ENCODE measurements at places on chromosomes 5 and 9. TPM values are rescaled to one million over a fixed set of nuclear protein-coding genes. Genes with fewer than 3 reads are reported as not detected.

Gene CDC20B
- polyA plus RNA-seq = not detected

Gene ZBTB43
- 10.2 TPM for polyA plus RNA-seq

GRCh38 chr5:104904561-104904960 is 1342.0 kb upstream of the NUDT12 start:
- DNase-seq = no peak

GRCh38 chr5:170149206-170149515 is 43.5 kb downstream of the FOXI1 start:
- DNase-seq = no peak

GRCh38 chr5:87912419-87912818 is 356.2 kb downstream of the TMEM161B start:
- DNase-seq = no peak

Gene ASPN
- polyA plus RNA-seq = 0.47 TPM

Gene VCAN
- polyA plus RNA-seq = 2.9 TPM

DNA sequence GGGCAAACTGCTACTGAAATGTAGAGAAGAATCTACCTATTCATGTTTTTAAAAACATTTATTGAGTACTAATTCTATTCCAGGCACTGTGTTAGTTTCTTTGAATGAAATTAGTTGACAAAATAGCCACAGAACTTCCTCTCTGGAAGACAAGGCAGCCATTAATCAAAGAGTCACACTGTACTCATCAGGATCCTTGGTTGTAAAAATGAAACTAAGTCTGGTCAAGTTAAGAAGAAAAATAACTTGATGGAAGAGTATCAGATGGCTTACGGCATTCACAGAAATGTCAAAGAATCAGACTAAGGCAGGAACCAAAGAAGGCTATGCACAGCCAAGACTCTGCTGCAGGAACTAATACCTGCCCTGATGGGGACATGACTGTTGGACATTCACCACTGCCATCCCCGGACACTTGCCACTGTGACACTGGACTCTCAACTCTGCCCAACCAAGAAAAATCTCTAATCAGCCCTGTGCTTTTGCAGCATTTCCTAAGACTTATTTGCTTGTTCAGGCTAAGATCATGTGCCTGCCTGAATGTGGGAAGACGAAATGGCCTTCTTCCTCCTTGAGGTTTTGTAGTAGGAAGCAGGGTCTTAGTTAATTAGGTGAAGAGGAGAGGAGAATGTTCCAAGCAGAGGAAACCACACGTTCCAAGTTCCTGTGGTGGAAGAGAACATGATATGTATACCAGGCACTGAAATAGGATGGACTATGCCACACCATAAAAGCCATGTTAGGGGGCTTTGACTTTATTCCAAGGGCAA is 23.3 kb upstream of the NDUFB6 start:
- DNase-seq = no peak

Gene NDUFA8
- polyA plus RNA-seq = 147 TPM

GRCh38 chr5:73126957-73127356 is 6.6 kb downstream of the TMEM171 start:
- DNase-seq = no peak

Gene SLC25A46
- 89.6 TPM for polyA plus RNA-seq

- no peak for DNase-seq
Observed at GRCh38 chr9:132412089-132412488, 2.1 kb downstream of the CFAP77 start.

Gene GBA2
- polyA plus RNA-seq = 30.8 TPM

Gene QRFP
- polyA plus RNA-seq = not detected

GRCh38 chr9:91258451-91258850 is 103.3 kb downstream of the AUH start:
- DNase-seq = no peak

Gene TMEM174
- not detected for polyA plus RNA-seq

DNA sequence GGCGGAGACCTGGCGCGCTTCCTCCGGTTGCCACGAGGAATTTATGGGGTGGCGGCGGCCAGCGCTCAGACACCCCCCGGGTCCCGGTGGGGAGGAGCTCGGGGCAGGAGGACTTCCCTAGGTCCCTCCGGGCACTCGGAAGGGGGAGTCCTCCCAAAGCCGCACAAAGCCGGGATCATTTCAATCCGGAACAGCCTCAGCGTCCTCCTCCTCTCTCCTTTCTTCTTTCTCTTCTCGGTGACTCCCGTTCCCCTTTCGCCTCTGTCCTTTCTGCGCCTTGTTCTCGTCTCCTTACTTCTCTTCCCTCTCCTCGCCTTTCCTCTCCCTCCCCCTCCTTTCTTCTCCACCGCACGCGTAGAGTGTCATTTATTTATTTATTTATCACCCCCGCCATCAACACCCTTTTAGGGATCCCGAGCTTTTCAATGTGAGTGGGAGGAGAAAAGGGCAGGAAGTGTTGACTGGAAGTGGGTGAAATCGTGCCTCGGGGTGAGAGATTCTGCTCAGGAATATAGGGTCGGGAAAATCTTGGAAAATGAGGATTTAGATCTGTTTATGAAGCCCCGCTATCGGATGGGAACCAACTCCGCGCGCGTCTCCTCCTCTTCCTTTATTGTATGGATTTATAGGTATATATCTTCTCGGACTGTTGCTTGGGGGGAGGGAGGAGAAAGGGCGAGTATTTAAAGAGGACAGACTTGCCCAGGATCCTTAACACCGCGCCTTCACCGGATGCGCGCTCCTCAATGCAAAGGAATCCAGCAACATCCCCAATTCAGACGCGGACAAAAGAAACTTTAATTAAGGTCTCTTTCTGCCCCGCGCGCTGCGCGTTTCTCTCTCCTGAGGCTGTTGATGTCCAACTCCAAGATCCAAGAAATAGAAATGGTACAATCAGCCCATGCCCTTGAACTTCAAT is 2.0 kb upstream of the ZNF462 start:
- DNase-seq = no peak

Gene CDH18
- polyA plus RNA-seq = not detected

Gene FGF1
- not detected for polyA plus RNA-seq

Gene GPR21
- polyA plus RNA-seq = not detected

Measured in GM12878 (cell line).